Stimulated activated CD8-positive, alpha-beta memory T cell treated with anti-CD3 and anti-CD28 coated beads, Interleukin-7, amount 100 ng/mL, for 1 hour (primary cell): ENCODE measurements at places on chromosomes 12 and 14.

DNA sequence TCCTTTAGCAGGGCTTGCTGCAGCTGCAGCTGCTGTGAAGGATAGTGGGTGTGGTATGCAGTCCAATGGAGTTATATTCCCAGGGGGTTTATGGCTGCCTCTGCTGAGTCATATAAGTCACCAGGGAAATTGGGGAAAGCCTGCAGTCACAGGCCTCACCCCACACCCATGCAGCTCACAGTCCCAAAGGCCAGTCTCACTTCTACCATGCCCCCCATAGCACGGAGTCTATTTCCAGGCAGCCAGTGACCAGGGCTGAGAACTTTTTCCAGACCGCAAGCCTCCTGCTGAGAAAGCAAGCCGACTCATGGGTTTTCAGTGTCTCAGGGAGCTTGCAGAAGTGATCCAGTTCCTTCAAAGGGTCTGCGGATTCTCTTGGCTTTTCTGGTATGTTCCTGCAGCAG, 322.4 kb upstream of the CLEC14A start:
- DNase-seq: no peak

GRCh38 chr12:3233797-3234196, 156.6 kb downstream of the TSPAN9 start:
- no peak for DNase-seq

DNA sequence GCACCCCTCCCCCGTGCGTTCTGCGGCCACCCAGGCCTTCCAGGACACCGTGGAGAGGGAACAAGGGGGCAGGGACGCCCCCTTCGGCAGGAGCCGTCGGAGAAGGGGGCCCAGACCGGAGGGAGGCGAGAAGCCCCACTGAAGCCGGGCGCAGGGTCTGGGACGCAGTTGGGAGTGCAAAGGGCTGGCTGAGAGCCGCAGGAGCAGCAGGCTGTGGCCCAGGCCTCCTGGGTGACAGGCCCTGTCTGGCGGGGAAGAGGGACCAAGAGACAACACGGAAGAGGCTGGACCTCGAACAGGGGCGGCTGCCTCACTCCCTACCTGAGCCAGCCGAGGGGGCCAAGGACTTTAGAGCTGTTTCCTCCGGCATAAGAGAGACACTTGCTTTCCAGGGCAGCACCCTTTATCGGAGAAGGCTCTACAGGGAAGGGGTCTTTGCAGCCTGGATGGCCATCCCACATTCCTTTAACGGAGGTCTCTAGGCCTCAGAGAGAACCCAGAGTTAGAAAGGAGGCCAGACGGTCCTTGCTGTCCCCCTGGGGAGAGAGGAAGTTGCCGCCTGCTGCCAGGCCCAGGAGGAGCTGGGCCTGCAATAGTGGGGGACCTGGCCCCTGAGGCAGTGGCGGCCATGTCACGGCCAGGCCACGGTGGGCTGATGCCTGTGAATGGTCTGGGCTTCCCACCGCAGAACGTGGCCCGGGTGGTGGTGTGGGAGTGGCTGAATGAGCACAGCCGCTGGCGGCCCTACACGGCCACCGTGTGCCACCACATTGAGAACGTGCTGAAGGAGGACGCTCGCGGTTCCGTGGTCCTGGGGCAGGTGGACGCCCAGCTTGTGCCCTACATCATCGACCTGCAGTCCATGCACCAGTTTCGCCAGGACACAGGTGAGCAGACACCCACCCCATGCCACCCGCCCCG, 1.3 kb downstream of the DTX1 start:
- DNase-seq: no peak

DNA sequence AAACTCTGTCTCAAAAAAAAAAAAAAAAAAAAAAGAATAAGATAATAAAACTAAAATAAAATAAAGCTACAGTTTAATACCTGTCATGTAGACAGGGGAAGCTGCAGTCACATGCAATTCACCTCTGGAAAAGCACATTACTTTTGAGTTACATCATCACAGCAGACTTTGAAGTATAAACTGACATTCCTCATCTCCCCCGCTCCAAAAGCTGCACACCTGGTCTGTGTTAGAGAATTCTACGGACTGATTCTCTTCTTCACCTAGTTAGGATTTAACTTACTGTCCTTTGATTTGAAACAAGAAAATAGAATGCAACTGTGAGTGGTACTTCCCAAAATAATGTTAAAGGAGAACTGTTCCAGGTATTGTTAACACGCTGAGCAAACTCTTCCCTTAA, 25.1 kb downstream of the SPPL3 start:
- no peak for DNase-seq

GRCh38 chr12:45974171-45974719, 16.1 kb downstream of the SCAF11 start:
- no peak for DNase-seq

GRCh38 chr14:22471545-22472121, 117.4 kb downstream of the DAD1 start:
- DNase-seq: no peak

DNA sequence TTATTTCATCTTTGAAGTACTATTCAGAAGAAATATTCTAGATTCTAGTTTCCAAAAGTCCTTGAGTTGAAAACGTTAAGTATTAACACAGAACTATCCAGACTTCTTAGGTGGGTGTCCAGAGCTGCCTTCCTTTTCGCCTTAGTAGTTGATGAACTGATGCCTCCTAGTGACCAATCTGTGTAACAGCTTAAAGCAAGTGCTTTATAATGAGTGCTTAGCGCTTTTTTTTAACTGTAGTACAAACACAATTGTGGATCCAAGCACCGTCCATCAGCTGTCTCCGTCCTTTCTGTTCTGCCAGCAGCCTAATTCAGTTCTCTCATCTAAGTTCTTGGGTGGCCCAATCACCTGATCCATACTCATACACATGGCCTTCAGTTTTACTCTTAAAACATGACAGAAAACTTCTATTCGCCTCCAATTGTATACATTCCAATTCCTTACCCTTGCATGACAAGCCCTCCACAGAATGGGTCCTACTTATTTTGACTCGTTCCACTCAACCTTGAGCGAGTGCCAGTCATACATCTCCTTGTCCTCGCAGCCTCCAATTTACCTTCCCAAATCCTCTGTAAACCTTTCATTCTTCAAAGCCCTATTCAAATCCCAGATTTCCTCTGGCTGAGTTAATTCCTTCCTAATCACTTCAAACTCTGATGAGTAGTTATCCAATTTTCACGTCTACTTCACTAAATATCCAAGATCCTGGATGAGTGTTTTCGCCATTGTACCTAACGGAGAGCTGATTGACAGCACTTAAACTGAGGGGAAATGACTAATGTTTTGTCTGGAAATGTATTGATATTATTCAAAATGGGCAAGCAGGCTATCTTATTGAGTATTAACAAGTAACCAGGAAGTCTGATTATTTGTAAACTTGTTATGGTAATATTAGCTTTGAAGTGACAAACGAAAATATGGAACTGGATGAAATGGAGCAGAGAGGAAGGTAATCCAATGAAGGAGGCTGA, 5.8 kb upstream of the PHLDA1 start:
- no peak for DNase-seq

DNA sequence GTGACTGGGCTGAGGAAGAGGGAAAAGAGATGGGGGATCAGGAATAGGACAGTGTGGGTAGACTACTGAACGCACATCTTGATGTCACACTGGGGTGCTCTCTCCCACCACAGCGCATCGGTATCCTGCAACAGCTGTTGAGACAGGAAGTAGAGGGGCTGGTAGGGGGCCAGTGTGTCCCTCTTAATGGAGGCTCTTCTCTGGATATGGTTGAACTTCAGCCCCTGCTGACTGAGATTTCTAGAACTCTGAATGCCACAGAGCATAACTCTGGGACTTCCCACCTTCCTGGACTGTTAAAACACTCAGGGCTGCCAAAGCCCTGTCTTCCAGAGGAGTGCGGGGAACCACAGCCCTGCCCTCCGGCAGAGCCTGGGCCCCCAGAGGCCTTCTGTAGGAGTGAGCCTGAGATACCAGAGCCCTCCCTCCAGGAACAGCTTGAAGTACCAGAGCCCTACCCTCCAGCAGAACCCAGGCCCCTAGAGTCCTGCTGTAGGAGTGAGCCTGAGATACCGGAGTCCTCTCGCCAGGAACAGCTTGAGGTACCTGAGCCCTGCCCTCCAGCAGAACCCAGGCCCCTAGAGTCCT, 6.9 kb downstream of the C1QL4 start:
- no peak for DNase-seq

DNA sequence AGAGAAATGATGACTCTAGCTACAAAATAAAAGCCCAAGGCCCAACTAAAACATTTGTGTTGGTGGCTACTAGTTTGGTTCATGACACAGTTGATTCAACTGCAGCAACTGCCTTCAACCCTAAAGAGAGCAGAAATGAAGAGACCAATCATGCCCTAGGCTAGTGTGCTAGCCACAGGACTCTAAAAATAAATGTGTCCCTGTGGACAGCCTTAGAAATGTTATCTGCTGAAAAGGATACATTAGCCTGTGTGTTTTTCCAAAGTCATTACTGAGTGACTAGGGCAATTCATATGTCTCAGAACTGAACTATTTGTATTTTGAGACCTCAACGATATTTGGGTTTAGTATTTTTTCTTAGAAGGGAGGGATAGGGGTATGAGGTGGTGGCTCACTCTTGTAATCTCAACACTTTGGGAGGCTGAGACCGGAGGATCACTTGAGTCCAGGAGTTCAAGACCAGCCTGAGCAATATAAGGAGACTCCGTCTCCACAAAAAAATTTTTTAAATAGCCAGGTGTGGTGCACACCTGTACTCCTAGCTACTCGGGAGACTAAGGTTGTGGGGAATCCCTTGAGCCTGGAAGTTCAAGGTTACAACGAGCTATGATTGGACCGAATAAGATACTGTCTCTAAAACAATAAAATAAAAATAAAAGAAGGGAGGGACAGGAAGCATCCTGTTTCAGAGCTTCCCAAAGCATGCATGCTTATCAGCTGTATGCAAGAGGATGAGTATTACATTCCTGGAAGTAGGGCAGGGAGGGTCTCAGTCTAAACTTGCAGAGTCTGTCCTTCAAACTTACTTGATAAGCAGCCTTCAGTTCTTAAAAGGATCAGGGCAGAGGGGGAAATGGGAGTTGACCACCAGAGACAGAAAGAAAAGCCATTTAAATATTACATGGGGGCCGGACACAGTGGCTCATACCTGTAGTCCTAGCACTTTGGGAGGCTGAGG, 29.6 kb upstream of the NAP1L1 start:
- DNase-seq: no peak

DNA sequence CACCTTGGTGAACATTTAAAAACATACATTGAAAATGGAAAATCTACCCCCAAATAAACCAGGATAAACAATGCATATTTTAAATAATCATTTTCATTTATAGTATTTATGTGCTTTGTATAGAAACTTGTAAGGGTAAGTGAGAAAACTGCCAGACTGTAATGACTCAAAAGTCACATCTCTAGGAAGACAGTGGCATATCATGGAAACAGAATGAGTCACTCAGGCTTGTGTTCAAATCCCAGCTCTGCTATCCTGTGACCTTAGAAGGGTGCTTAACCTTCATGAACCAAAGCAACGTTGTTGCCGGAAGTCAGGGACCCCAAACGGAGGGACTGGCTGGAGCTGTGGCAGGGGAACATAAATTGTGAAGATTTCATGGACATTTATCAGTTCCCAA, 142.7 kb downstream of the CEP128 start:
- DNase-seq: no peak

DNA sequence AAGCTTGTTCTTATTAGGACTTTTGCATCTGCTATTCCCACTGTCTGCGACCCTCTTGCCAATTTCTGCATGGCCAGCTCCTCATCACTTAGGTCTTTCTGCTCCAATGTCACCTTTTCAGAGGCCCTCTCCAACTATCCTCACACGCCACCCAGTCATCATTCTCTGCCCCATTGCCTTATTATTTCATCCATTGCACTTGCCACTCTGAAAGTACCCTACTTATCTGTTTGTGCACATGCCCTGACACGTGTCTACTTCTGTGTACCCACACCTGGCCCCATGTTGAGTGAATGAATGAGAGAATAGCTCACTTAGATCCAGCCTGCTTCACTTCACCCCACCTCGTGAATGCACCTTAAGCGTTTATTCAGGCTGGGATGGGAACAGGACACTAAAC, 218.7 kb upstream of the TBX3 start:
- DNase-seq: no peak

DNA sequence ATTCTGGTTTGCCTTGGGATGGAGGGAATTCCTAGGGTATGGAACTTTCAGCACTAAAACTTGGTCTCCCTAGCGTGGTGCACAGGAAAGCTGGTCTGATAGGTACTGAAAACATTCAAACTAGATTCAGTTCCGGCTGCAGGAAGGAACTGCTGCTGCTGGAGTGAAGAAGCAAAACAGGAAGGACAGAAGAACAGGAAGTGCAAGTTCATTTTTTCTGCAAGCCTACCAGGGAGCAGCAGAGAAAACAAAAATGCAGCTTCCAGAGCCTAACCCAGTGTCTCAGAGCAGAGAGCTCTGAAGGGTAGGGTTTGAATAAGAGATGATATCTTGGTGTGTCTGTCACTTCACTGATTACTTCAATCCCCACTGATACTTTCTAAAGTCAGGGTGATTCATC, 165.2 kb downstream of the VRK1 start:
- DNase-seq: no peak

DNA sequence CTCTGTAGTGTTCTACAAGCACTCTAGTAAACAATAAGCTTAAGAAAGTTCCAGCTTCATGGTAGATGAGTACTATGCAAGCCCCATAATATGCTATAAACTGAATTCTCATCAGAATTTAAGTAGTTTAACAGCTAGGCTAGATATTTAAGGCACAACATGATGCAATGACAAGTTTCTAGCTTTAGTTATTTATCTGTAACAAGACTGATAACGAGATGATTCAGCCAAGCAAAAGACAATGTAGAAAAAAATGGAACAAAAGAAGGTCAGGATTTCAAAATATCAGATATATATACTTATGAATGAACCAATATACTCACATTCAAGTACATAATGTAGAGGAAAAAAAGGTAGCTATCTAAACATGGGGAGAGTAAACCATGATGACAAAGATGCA, 61.0 kb upstream of the RERGL start:
- DNase-seq: no peak

DNA sequence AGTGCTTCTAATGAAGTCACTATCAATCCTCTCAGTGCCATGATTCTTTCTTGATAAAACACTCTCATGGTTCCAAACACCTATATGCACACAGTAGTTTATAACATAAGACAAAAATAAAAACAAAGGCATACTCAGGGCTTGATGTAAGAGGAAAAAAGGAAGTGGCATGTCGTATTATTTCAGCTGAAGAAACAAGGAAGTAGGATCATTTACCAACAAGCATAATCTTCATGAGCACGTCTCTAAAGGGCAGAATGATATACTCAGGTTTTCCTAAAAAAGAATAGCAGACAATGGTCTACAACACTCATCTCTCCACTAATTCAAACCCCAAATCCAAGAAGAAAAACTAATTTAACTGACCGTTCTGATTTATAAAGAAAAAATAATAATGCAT, 33.9 kb downstream of the NUMB start:
- DNase-seq: no peak

GRCh38 chr14:90815822-90816662, at the start of gene TTC7B:
Gene TTC7B, minus strand, starts transcription at chr14:90816430. Its CDS starts 135 bp downstream, at chr14:90816295.
- no peak for DNase-seq

GRCh38 chr12:62914443-62915203, 20.3 kb downstream of the PPM1H start:
- no peak for DNase-seq
